ENCODE measurements at places on chromosomes 1 and 21. TPM values are rescaled to one million over a fixed set of nuclear protein-coding genes. Genes with fewer than 3 reads are reported as not detected.
A peak's percentile ranks its signal among the peaks of the same experiment; 100 is the strongest.

DNA sequence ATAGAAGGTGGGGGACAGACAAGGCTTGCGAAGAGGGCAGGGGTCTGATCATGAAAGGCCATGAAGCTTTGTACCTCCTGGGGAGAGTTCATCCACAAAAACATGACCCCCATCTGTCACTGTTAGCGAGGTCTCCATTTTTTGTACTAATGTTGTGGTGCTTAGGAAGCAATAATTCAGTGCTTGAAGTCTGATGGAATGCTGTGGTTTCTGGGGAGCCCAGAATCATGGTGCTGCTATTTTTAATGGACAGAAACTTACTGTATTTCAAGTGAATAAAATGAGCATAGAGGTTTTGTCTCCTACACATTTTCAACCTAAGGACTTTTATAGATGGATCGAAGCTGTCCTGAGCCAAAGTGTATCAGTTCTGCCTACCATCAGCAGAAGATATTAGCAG is 28.2 kb upstream of the RGL1 start:
- no peak for DNase-seq

- peak; percentile 29 for DNase-seq
Observed at GRCh38 chr1:16677552-16678431, 11.0 kb upstream of the RNU1-3 start.

- no peak for DNase-seq
Observed at GRCh38 chr1:75208862-75209261, 74.7 kb downstream of the LHX8 start.

RGS13 gene
- total RNA-seq, result 0.37 TPM

- no peak for DNase-seq
Observed at GRCh38 chr1:183910845-183911244, 105.9 kb downstream of the RGL1 start.

Data from uterus (tissue), 4 donors.